CD4-positive, alpha-beta T cell treated with Interleukin-21 for 1 hour (primary cell): ENCODE measurements at places on chromosomes 12 and 14.

DNA sequence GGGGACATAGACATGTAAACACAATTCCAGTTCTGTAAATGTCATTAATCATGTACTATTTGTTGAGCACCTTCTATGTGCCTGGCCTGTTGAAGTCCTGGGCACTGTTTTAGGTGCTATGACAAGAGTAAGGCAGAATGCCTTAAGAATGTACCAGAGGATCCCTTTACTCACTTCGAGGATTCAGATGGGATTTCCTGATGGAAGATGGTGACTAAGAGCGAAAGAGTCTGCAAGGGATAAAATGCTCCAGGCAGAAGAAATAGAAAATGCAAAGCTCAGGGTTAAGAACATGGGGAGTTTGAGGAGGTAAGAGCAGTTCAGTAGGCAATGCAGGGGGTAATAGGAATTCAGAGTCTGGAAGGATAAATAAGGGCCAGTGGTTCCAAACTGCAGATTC lies 671.3 kb upstream of the TBX3 start:
- no peak for DNase-seq

GRCh38 chr14:24381363-24382063 lies 13.5 kb downstream of the NFATC4 start:
- DNase-seq, result no peak

DNA sequence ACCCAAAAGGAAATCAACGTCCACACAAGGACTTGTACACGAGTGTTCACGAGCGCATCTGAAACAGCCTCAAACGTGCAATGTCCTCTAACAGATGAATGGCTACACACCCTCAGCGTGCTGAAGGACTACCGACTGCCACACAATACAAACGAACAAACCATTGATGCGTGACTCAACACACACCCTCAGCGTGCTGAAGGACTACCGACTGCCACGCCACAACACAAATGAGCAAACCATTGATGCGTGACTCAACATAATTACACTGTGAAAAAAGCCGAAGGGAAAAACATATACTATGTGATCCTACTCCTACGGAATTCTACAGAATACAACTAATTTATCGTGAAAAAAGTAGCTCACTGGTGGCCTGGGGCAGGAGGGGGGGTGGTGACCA lies 25.1 kb upstream of the BTBD6 start:
- DNase-seq, result no peak

- DNase-seq, result no peak
Observed at GRCh38 chr14:102573591-102574046, 18.8 kb upstream of the RCOR1 start.

DNA sequence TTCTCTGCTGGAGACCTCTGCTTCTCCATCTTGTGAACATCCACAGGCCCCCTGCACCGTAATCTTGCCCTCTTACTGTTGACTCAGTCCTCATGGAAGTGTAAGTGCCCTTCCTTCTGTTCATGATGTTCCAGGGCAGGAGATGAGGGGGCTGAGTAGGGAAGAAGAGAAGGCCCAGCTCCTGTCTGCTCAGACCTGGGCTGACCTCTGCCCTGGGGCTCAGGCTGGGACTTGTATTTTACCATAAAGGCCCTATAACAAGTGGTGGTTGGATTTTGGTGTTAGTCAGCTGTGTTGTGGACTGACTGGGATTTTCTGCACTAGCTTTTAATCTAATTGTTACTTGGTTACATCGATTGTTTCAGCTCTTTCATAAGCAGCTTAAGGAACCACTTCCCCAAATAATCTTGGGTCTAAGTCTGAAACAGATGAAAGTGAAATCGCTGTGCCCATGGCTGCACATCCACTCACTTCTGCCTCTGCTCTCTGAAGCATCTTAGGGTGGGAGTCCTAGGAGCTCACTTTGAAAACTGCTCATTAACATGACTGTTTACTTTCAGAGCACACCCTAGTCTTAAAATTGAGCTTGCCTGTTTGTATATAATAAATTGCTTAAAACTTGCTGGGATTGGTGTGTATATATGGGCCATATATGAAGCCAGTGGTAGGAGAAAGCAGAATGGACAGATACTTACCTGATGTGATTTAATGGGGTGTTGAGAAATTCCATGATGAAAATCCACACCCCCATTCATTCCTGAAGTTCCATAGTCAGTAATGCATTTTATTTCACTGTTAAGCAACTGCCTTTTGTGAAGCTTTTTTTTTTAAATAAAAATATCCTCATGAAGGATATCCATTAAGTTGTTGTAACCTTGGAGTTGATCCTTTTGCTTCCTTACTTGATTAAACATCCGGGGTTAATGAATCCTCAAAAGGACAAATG lies 17.7 kb downstream of the C12orf71 start:
- no peak for DNase-seq

DNA sequence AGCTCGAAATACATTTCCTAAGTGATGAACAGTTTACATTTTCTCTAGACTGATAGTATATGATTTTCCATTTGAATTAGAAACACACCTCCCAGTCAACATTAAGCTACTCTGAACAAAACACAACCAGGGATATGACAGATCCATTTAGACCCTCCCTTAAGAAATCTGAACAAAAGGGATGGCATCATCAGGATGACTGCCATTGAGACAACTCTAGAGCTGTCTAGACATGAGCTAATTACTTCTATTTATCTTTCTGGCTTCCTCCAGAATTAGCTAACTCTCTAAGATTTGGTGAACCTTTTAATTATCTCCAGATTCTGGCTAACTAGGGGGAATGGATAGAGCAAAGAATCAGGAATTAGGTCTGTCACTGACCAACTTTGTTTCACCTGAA lies 92.9 kb upstream of the IGF1 start:
- no peak for DNase-seq

- peak; percentile 8 for DNase-seq
Observed at GRCh38 chr14:66539034-66539433, 31.1 kb downstream of the GPHN start.

DNA sequence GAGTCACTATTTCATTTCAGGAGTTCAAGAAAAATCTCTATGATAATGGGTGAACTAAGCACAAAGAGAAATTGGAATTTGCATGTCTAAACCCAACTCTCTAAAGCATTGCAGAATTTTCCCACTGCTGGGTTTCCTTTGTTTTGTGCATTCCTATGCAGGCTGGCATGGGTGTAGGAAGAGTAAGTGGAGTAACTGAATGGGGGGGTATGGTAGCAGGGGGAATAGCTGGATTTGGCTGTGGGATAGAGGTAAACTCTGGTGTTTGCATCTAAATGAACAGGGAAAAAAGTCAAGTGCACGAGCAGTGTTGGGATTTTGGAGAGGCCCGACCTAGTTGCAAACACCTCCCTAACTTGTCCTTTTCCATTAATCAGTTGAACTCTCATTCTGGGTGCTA lies 159.1 kb downstream of the ANO4 start:
- no peak for DNase-seq

DNA sequence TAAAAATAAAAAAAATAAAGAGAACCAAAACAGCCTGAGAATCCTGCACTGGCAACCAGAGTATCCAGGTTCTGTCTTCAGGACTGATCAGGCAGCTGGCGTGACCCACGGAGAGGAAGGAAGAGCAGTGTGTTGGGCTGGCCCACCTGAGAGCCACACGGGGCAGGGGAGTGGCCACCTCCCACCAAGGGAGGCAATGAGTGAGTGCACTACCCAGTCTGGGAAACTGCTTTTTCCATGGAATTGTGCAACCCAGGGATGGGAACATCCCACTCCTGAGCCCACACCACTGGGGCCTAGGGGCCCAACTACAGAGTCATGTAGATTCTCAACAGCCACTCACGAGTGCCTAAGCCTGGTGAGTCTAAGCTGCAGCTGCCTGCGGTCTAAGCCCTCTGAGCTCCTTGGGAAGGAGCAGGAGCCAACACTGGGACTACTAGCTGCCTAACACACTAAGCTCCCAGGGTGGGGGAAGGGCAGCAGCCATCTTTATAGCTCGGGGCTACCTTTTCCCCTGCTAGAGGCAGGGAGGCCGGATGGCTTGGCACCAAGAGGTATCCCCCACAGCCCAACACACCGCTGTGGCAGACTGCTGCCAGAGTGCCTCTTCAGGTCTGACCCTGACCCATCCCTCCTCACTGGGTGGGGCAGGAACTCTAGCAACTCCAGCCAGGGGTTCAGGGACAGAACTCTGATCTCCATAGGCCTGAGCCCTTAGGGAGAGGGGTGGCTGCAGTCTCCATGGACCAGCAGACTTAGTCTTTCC lies 610.9 kb downstream of the RERGL start:
- no peak for DNase-seq

- DNase-seq, result no peak
Observed at GRCh38 chr14:75368333-75368732, 59.5 kb upstream of the JDP2 start.

DNA sequence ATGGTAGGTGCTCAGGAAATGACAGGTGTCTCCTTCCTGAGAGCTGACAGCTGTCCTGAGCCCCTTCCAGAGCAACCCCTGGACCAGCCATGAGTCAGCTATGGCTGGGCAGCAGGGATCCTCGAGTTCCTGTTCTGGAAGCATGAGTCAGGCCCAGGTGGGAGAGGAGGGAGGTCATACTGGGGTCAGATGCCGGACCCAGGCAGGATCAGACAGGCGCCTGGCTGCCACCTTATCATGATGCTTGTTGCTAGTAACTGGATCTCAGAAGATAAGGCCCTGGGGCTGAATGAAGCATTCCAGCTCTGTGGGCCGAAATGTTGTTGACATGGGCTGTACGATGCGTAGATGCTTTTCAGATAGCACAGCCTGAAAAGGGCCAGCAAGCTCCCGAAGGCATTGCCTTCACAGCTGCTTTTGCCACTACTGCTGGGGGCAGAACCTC lies 17.4 kb upstream of the KRT7 start:
- no peak for DNase-seq

DNA sequence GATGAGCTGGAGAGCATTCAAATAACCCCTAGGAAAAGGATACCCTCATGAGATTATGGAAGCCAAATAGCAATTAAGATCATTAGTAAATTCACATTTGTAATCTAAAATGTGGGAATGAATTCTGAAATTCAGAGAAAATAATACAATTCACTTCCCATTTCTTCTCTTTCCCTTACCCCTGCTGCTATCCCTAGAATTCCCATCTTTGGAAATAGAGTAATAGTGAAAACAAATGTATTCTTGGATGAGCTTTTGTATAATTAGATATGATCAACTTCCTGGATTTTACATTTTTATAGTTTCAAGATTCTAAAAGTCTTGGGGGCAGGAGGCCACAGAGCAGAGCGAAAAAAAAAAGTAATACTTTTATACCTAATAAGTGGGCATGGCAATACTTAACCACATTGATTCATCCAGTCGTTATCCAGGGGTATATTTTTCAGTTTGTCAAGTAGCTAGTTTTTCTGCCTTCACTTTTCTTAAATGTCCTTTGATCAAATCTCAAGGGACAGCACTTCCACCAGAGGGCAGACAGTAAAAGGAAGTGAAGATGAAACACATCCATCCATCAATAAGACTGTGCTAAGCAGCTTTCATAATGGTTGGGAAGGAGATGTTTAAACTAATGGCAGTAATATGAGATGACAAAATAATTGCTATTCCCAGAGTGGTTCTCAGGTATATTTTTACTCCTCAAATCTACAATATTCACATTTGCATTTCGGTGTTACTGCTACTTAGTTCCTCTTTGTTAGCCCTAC lies 401.3 kb downstream of the DIO2 start:
- DNase-seq, result no peak

DNA sequence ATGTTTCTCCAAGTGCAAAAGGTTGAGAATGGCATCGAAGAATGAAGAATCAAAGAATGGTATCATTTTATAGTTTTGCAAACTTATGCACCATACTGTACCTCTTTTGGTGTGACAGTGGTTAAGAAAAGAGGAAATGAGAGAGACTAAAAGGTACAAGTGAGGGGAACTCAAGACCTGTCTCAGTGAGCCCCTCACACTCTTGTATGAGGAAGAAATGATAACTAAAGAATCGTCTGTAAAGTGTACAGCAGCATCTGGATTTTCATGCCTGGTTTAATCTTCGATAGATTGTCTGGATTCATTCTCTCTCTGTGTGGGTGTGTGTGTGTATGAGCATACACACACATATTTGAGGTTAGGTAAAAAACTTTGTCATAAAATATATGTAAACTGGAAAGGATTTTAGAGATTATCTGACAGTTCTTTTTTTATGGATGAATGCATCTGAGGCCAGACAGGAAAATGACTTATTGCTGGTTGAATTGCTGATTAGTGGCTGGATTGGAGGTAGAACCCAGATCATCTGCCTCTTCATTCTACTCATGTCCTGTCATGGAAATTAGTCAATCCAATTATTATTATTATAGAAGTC lies 16.0 kb upstream of the SLC38A2 start:
- DNase-seq, result no peak

GRCh38 chr12:28217805-28218204 lies 27.5 kb downstream of the CCDC91 start:
- no peak for DNase-seq

DNA sequence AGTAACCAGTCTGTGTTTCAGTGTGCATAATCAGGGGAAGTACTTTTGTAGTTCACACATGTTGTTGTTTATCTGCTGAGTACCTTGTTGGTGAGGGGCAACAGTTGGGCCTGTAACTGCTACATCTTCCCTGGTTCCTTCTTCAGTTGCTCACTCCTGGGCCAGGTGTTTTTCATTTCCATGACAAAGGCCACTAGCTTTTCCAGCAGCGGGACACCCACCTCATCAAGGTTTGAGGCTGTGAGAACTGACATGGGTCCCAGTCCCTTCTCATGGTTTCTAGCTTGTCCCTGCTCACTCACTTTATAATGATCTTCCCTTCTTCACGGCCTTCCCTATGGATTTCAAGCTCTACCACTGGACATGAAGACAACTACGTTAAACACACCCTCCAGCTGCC lies 1.5 kb upstream of the NOXRED1 start:
- DNase-seq, result no peak

DNA sequence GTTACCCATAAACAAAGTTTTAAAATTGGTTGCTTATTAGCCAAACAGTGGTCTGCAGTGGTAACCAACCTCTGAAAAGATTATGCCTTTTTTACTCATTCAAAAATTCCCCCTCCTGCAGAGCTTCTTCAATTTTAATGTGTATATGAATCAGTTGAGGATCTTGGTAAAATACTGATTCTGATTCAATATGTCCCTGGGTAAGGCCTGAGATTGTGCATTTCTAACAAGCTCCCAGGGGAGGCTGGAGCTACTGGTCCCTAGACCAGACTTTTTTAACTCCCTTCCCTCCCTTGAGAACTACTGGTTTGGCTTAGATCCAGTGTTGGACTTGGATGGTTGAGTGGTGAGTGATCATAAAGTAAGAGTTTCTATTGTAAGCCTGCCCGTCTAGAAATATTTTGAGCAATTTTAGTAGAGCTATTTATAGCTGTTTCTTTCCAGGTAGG lies 90.2 kb downstream of the FUT8 start:
- DNase-seq, result no peak

GRCh38 chr12:29110506-29111442 lies 38.3 kb upstream of the FAR2 start:
- no peak for DNase-seq

- no peak for DNase-seq
Observed at GRCh38 chr12:126912111-126912510, 1354.9 kb upstream of the TMEM132C start.

- DNase-seq, result no peak
Observed at GRCh38 chr12:123160801-123161487, 10.1 kb upstream of the PITPNM2 start.

GRCh38 chr12:89528434-89528833 lies 2.6 kb upstream of the POC1B start:
- no peak for DNase-seq

GRCh38 chr14:81436296-81437138 lies 36.4 kb upstream of the STON2 start:
- peak; percentile 24 for DNase-seq

GRCh38 chr12:6647083-6647604 lies at the start of gene ACRBP:
Gene ACRBP, minus strand, starts transcription at chr12:6647432. Its CDS starts 66 bp downstream, at chr12:6647366.
- DNase-seq, result no peak

- DNase-seq, result no peak
Observed at GRCh38 chr12:65093606-65094005, 27.5 kb downstream of the WIF1 start.
